A549 treated with AZD2906 at 1 μM for 4 hours (cell line): ENCODE measurements at places on chromosomes 13 and 19. TPM values are rescaled to one million over a fixed set of nuclear protein-coding genes. Genes with fewer than 3 reads are reported as not detected.

POU2F2 gene
- 0.23 to 0.45 TPM (median 0.35 TPM) in 5 replicates for total RNA-seq

ARL11 gene
- total RNA-seq: not detected in 5 replicates

SELENOV gene
- total RNA-seq: not detected in 5 replicates

ADAMTS10 gene
- total RNA-seq: 11.0 to 13.5 TPM (median 11.4 TPM) in 5 replicates

AMER2 gene
- not detected in 5 replicates for total RNA-seq
